Caco-2 (cell line): ENCODE measurements at places on chromosomes 7 and 10. TPM values are rescaled to one million over a fixed set of nuclear protein-coding genes. Genes with fewer than 3 reads are reported as not detected.
A peak's percentile ranks its signal among the peaks of the same experiment; 100 is the strongest.

DNA sequence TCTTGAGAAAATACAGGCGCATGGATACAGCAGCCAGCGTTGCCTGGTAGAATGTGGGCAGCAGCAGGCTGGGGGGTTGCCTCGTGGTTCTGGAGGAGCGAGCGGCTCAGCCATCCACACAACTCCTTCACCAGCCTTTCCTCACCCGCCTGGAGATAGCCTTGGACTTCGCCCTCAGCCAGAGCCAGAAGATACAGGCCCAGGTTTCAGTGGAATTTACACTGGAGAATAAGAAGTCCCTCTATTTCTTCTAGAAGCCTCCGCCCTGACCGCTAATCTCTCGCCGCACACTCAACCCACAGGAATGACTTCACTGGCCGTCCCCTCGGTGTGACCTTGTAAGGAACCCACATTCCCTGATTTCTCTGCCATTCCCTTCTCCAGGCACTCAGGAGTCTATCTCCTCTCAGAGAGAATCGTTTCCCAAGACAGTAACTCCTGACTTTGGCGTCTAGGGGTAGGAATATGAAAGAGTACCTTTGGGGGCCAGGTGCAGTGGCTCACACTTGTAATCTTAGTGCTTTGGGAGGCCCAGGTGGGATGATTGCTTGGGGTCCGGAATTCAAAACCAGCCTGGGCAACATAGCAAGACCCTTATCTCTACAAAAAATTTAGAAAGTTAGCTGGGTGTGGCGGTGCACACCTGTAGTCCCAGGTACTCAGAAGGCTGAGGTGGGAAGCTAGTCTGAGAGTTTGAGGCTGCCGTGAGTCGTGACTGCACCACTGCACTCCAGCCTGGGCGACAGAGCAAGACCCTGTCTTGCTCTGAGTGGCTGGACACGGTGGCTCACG lies 52.0 kb upstream of the ECHDC3 start:
- no peak for DNase-seq
- H3K4me1 ChIP-seq = peaks cover 52% of the 10 kb centered on the region
- no peak overlapping the region for H3K4me3 ChIP-seq
- H3K27ac ChIP-seq = peak overlapping the region; percentile 68

ZPBP gene
- not detected in 2 replicates for total RNA-seq

GRCh38 chr10:21166557-21167287 lies 269.6 kb upstream of the NEBL start:
- no peaks in the 10 kb centered on the region for H3K36me3 ChIP-seq
- no peak overlapping the region for H3K27ac ChIP-seq
- no peaks in the 10 kb centered on the region for H3K27me3 ChIP-seq
- no peak for DNase-seq
- H3K4me3 ChIP-seq = no peak overlapping the region
- H3K4me1 ChIP-seq = peaks cover 53% of the 10 kb centered on the region

GRCh38 chr10:107028236-107028635 lies 136.3 kb downstream of the SORCS1 start:
- no peak overlapping the region for H3K4me3 ChIP-seq
- no peak overlapping the region for H3K27ac ChIP-seq
- no peaks in the 10 kb centered on the region for H3K27me3 ChIP-seq
- no peak for DNase-seq
- no peaks in the 10 kb centered on the region for H3K36me3 ChIP-seq

ASB15 gene
- total RNA-seq = not detected in 2 replicates

- no peaks in the 10 kb centered on the region for H3K27me3 ChIP-seq
- no peak overlapping the region for H3K27ac ChIP-seq
- DNase-seq = no peak
- no peak overlapping the region for H3K4me3 ChIP-seq
- no peaks in the 10 kb centered on the region for H3K4me1 ChIP-seq
Measured at GRCh38 chr10:33126742-33127141, 168.7 kb upstream of the ITGB1 start.

PLA2G12B gene
- 16.8 and 17.8 TPM in 2 replicates for total RNA-seq

STEAP1 gene
- 30.2 and 33.6 TPM in 2 replicates for total RNA-seq

CDC14C gene
- total RNA-seq = not detected in 2 replicates

- H3K36me3 ChIP-seq = no peaks in the 10 kb centered on the region
- no peaks in the 10 kb centered on the region for H3K27me3 ChIP-seq
- no peaks in the 10 kb centered on the region for H3K4me1 ChIP-seq
- H3K4me3 ChIP-seq = no peak overlapping the region
- DNase-seq = no peak
Measured at GRCh38 chr10:69374242-69374641, 42.5 kb downstream of the TACR2 start.

DNA sequence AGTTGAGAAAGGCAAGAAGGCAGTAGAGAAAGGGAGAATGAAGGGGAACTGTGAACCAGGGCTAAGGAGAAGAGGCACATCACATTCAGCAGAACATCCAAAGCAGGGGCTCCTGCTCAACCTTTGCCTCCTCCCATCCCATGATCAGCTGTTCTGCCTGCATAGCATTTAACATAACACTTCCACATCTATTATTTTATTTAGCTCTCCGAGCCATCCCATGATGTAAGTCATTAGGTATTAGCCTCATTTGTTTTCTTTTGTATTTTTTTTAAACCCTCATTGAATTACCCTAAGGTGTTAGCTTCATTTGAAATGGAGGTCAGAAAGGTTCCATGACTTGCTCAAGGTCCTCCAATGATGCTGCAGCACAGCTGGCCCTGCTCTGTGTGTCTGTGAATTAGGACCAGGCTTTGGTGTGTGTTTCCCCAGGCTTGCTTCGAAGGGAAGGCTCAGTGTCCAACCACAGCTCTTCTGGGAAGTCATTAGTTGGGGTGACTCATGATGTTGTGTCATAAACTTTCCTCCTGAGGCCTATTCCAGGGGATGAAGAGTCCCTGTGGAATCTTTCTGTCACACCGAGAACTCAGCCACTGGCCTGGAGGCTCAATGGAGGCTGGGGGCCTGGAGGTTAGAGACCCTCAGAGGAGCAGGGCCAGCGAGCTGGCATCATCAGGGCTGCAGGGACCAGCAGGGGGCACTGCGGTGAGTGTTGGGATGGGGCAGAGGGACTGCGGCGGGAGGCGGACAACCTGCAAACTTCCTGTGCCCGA lies 16.5 kb downstream of the NPFFR1 start:
- H3K36me3 ChIP-seq = no peaks in the 10 kb centered on the region
- H3K27ac ChIP-seq = no peak overlapping the region
- no peaks in the 10 kb centered on the region; the same call in 1 of the 2 replicates for H3K27me3 ChIP-seq
- peak; percentile 41 for DNase-seq

- DNase-seq = no peak
- H3K27me3 ChIP-seq = no peaks in the 10 kb centered on the region
- no peaks in the 10 kb centered on the region for H3K36me3 ChIP-seq
- H3K4me3 ChIP-seq = no peak overlapping the region
- no peaks in the 10 kb centered on the region for H3K4me1 ChIP-seq
- H3K27ac ChIP-seq = no peak overlapping the region
Measured at GRCh38 chr10:111984057-111984456, 199.5 kb downstream of the GPAM start.

GARIN1A gene
- 0.48 and 0.79 TPM in 2 replicates for total RNA-seq

GRCh38 chr10:4649886-4650508 lies 176.0 kb upstream of the AKR1E2 start:
- H3K4me3 ChIP-seq = no peak overlapping the region
- H3K27ac ChIP-seq = no peak overlapping the region
- H3K4me1 ChIP-seq = no peaks in the 10 kb centered on the region

OR2A12 gene
- not detected in 2 replicates for total RNA-seq

SLC13A1 gene
- not detected in 2 replicates for total RNA-seq

PDE6C gene
- not detected in 2 replicates for total RNA-seq

- H3K36me3 ChIP-seq = no peaks in the 10 kb centered on the region; the same call in 1 of the 2 replicates
- H3K27me3 ChIP-seq = no peaks in the 10 kb centered on the region
- H3K4me1 ChIP-seq = peaks cover 14% of the 10 kb centered on the region
- peak; percentile 60 for DNase-seq
Measured at GRCh38 chr7:101237206-101238067, at the start of gene CLDN15. TSS of gene CLDN15 (minus strand) at chr7:101237802. CDS start at chr7:101237581, 221 bp downstream.

WDR11 gene
- 53.1 and 59.2 TPM in 2 replicates for total RNA-seq
